A172 (cell line): ENCODE measurements at places on chromosomes 11 and 22. TPM values are rescaled to one million over a fixed set of nuclear protein-coding genes. Genes with fewer than 3 reads are reported as not detected.

DAGLA gene
- total RNA-seq, result 0.09 and 1.2 TPM in 2 replicates

CARD18 gene
- not detected in 2 replicates for total RNA-seq

GRCh38 chr11:18282626-18283025, 16.6 kb downstream of the SAA1 start:
- DNase-seq, result no peak

- no peak for DNase-seq
Observed at GRCh38 chr11:69702239-69702691, 1.6 kb downstream of the FGF19 start.

DNA sequence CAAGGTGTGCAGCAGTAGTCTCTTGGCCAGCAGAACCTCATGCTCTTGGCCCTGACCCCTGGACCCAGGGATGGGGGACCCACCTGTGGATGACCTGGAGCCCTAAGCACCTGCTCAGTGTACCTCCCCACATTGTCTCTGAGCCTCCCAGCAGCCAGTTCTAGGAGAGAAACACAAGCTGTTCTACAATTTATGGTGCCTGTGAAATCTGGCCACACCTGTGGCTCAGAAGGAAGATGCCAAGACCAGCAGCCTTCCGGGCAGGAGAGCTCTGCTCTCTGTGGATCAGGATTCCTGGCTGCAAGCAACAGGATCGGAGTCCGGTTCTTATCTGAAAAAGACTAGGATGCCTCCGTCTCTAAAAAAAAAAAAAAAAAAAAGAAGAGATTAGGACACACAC, 103.6 kb upstream of the ANO1 start:
- DNase-seq, result no peak

DNA sequence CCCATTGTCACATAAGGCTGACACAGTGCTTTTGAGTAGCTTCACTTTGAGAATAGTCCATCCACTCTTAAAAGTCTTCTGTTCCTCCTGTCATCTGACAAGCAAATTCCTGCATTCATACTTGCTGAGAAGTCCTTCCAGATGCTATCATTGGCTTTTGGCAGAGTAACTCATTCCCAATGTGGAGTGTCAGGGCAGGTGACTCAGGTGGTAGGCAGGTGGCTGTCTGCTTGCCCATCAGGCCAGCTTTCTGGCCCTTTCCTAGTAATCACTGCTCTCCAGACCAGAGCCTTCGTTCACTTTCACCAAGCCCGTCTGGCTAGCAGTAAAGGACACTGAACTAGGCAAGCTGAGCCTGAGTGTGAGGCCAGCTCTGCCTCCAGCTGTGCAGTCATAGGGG, 162.5 kb upstream of the CCDC90B start:
- DNase-seq, result no peak
